ENCODE measurements at places on chromosomes 16 and 17.

DNA sequence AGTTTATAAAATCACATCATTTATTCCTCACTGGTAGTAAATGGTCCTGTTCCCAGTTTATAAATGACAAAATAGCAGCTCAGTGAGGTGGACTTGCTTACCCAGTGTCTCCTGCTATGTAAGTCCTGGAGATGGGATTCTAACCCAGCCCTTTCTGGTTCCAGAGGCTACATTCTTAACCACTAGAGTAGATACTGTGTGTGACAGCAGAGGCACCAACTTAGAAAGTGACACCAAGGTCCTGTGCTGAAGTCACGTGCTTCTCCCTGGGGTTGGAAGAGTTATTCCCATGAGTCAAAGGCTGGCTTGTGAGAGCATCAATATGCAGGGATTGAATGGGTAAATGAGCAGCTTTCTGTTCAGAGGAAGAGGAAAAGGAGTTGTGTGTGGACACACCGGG is 167.3 kb upstream of the IRX3 start:
- H3K4me1 ChIP-seq, result no peaks in the 10 kb centered on the region
- H3K4me3 ChIP-seq, result no peak overlapping the region
- H3K27ac ChIP-seq, result no peak overlapping the region
- H3K36me3 ChIP-seq, result no peaks in the 10 kb centered on the region
- no peaks in the 10 kb centered on the region for H3K27me3 ChIP-seq

DNA sequence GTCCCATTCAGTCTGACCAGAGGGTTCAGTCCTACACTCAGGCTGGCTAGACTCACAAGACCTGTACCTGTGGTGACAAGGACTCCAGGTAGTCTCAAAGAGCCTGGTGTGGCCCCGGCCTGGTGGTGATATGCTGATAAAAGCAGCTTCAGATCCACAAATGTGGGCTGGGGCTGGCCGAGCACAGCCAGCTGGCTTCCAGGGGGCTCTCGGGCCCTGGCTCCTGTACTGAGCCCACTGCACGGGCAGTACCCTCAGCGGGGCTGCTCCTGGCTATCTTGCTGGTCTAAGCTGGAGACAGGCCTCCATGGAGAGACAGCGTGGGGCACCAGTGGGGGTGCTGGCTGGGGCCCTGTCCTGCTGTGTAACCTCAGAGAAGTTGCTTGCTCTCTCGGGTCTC is 4.3 kb downstream of the SMIM5 start:
- DNase-seq, result no peak
- no peak overlapping the region for H3K4me3 ChIP-seq
- peak overlapping the region; percentile 96 for H3K27ac ChIP-seq
- H3K27me3 ChIP-seq, result no peaks in the 10 kb centered on the region
- no peaks in the 10 kb centered on the region for H3K36me3 ChIP-seq

- H3K36me3 ChIP-seq, result no peaks in the 10 kb centered on the region
- no peak for DNase-seq
- no peaks in the 10 kb centered on the region for H3K4me1 ChIP-seq
- no peaks in the 10 kb centered on the region for H3K27me3 ChIP-seq
- no peak overlapping the region for H3K27ac ChIP-seq
Measured at GRCh38 chr16:79826732-79827475, 226.4 kb upstream of the MAF start.

DNA sequence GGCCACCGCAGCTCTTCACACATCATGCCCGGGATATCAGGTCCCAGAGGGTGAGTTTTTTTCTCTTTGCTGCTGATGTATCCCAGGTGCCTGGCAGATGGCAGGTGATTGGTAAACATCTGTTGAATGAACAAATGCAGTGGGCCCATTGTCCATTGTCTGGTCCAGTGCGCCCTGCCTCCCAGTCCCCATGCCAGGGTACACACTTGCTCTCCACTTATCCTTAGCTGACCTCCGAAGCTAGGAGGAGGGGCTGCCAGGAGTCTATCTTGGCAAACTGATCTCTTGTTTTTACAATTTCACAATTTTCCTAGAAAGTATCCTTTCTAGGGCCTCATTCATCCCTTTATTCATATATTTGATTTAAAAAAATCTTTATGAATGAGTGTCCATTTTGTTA is 196.0 kb downstream of the RAB11FIP4 start:
- H3K4me3 ChIP-seq, result no peak overlapping the region
- no peak for DNase-seq
- no peaks in the 10 kb centered on the region for H3K27me3 ChIP-seq
- H3K27ac ChIP-seq, result no peak overlapping the region
- no peaks in the 10 kb centered on the region for H3K36me3 ChIP-seq

DNA sequence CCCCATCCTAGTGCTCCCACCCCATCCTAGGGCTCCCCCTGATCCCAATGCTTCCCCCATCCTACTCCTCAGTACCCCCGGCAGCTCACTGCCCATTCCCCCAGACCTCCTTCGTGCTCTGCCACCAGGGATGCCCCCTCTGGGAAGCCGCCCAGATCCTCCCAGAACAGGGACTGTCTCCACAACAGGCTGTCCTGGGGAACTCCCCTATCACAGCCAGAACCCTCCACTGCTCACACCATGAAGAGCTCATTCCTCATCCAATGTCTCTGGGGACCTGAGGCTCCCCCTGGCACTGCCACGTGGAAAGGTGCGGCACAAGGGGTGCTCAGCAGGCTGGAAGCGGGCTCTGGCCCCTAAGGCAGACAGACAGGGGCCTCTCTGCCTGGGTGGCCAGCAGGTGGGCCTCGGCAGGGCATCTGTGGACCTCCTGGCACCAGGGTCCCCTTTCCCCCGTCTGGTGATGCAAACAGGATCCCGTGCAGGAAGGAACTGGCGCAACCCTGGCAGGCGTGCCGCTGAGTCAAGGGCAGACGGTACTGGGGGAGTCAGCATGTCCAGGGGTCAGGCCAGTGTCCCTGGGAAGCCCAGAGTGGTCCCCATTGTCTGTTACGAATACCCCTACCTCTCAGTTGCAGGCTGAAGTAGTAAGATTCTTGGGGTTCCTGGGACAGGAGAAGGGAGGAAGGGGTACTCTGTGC is 14.8 kb upstream of the PVALEF start:
- H3K27ac ChIP-seq, result no peak overlapping the region
- no peak for DNase-seq
- no peaks in the 10 kb centered on the region for H3K36me3 ChIP-seq
- peaks cover 10% of the 10 kb centered on the region for H3K4me1 ChIP-seq

- no peak overlapping the region for H3K27ac ChIP-seq
- no peaks in the 10 kb centered on the region for H3K36me3 ChIP-seq
- H3K4me1 ChIP-seq, result no peaks in the 10 kb centered on the region
- no peak overlapping the region for H3K4me3 ChIP-seq
Measured at GRCh38 chr17:76905836-76906235, 37.6 kb downstream of the MGAT5B start.

DNA sequence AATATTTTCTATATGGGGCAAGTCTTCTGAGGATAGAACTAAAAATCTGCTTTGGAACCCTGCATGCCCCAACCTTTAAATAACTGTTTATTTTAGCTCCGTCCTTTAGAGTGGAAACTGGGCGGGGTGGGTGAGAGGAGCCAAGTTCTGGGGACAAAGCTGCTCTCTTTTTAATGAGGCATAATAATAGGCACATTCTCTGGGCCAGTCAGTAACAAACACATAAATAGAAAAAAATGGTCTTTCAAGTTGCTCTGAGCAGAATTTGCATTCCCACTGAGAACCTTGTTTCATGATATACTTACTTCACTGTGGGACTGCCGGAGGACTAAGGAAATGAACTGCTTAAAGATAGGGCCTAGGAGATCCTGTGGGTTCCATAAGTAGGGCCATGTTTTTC is 51.5 kb downstream of the KNOP1 start:
- H3K27ac ChIP-seq, result peak overlapping the region; percentile 36
- DNase-seq, result peak; percentile 46
- no peak overlapping the region for H3K4me3 ChIP-seq

- H3K27me3 ChIP-seq, result no peaks in the 10 kb centered on the region
- peaks cover 44% of the 10 kb centered on the region for H3K4me1 ChIP-seq
- H3K27ac ChIP-seq, result peak overlapping the region; percentile 59
- H3K36me3 ChIP-seq, result peaks cover 8% of the 10 kb centered on the region
Measured at GRCh38 chr16:4607841-4608703, 6.6 kb downstream of the UBALD1 start.

- H3K27ac ChIP-seq, result no peak overlapping the region
- H3K36me3 ChIP-seq, result no peaks in the 10 kb centered on the region
- no peak for DNase-seq
- H3K27me3 ChIP-seq, result no peaks in the 10 kb centered on the region
Measured at GRCh38 chr17:56165072-56165641, 11.9 kb downstream of the ANKFN1 start.

GRCh38 chr16:85557083-85557970 is 55.8 kb upstream of the GSE1 start:
- peak overlapping the region; percentile 70 for H3K4me3 ChIP-seq
- DNase-seq, result peak; percentile 58
- H3K27ac ChIP-seq, result peak overlapping the region; percentile 84
- peaks cover 55% of the 10 kb centered on the region for H3K4me1 ChIP-seq
- H3K27me3 ChIP-seq, result no peaks in the 10 kb centered on the region
- no peaks in the 10 kb centered on the region for H3K36me3 ChIP-seq

GRCh38 chr16:70634861-70635260 is 11.5 kb upstream of the IL34 start:
- no peaks in the 10 kb centered on the region for H3K27me3 ChIP-seq
- no peak overlapping the region for H3K4me3 ChIP-seq
- DNase-seq, result no peak
- H3K4me1 ChIP-seq, result peaks cover 3% of the 10 kb centered on the region
- H3K27ac ChIP-seq, result no peak overlapping the region

DNA sequence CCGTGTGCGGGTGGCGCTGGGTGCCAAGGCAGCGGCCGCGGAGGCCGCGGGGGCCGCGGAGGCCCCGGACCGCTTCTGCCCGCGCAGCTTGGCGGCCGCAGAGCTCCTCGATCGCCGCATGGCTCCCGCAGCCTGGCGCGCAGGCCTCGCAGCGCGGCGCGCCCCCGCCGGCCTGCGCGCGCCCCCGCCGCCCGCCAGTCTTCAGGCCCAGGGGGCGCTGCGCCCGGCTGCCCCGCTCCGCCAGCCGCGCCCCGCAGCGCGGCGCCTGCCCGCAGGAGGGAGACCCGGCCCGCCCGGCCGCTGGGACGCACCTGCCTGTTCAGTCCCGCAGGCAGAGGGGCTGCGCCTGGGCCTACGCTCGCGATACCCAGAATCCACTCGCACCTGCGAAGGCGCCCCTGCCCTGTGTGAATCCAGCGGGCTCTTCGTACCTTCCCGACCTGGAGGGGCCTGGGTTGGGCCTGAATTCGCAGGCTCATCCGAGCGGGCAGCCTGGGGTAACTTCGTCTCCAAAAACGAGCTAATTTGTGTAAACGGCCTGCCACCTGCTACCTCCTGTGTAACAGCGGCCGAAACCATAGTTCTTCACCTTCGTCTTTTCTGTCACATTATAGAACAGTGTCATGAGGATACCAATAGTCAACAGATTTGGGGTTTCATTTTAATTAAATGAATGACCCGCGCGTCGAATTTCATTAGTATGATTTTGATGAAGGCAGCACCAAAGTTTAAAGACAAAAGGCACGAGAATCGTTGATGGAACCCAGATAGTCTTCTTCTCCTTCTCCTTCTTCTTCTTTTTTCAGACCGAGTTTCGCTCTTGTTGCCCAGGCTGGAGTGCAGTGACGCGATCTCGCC is at the start of gene CENPV:
Gene CENPV (minus strand): TSS at position 153 of the 858 bp plus-strand sequence. CDS start 33 bp downstream, at position 120.
- peak within 1 kb of the TSS; percentile 25 for H3K4me3 ChIP-seq
- H3K36me3 ChIP-seq, result no peaks in the 10 kb centered on the region
- H3K4me1 ChIP-seq, result peaks cover 7% of the 10 kb centered on the region

- H3K27ac ChIP-seq, result no peak overlapping the region
- no peaks in the 10 kb centered on the region for H3K27me3 ChIP-seq
- no peaks in the 10 kb centered on the region for H3K36me3 ChIP-seq
Measured at GRCh38 chr17:57622683-57623433, 122.2 kb downstream of the CCDC182 start.

- H3K4me1 ChIP-seq, result peaks cover 32% of the 10 kb centered on the region
- H3K27ac ChIP-seq, result no peak overlapping the region
- H3K27me3 ChIP-seq, result no peaks in the 10 kb centered on the region
- H3K4me3 ChIP-seq, result no peak overlapping the region
Measured at GRCh38 chr16:25260416-25260815, 2.8 kb upstream of the ZKSCAN2 start.

GRCh38 chr16:19735074-19735867 is 17.2 kb downstream of the IQCK start:
- no peaks in the 10 kb centered on the region for H3K27me3 ChIP-seq
- H3K4me1 ChIP-seq, result peaks cover 28% of the 10 kb centered on the region
- peak; percentile 80 for DNase-seq
- H3K27ac ChIP-seq, result peak overlapping the region; percentile 31
- no peaks in the 10 kb centered on the region for H3K36me3 ChIP-seq

DNA sequence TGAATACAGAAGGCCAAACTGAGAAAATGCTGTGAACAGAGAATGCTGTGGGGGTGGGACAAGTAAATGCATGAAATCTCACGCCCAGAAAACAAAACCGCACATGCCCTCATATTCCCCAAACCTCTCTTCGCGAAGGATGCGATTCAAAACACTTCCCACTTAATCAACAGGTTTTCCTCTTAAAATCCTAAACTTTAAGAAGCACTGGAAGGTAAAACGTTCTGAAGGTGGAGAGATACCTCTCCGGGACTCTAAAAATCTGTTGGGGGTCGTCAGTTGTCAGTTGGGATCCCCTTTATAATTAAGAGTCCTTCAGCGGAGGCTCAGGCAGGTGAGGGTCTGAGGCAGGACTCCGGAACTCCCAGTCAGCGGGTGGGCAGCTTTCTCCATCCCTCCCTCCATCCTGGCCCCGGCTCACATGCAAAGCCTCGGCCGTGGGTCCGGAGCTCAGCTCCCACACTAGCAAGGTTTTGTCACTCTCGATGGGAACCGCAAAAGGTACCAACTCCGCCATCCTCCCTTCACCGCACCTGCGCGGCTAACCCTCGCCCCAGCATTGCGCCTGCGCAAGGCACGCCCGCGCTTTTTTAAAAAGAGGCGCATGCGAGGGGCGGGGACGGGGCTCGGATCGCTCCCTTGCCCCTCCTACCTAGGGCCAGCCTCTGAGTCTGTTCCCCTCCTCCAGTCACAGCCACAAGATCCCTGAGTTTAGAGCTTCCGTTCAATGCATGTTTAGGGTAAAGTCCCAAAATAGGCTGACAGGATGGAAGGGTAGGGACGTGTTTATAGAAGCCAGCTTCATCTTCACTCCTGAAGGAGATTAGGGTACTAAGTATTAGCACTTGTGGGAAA is at the start of gene RDM1:
Gene RDM1 (minus strand): TSS at position 563 of the 855 bp plus-strand sequence. CDS start 46 bp downstream, at position 517.
- peak within 1 kb of the TSS; percentile 23 for H3K4me3 ChIP-seq
- no peaks in the 10 kb centered on the region for H3K27me3 ChIP-seq
- no peak within 1 kb of the TSS for H3K27ac ChIP-seq
- peak; percentile 64 for DNase-seq
- H3K4me1 ChIP-seq, result peaks cover 13% of the 10 kb centered on the region

GRCh38 chr17:38789185-38789584 is 10.2 kb downstream of the PIP4K2B start:
- no peaks in the 10 kb centered on the region for H3K27me3 ChIP-seq
- no peaks in the 10 kb centered on the region for H3K4me1 ChIP-seq
- no peak overlapping the region for H3K4me3 ChIP-seq
- no peak overlapping the region for H3K27ac ChIP-seq

- no peak overlapping the region for H3K27ac ChIP-seq
- no peak for DNase-seq
- H3K4me1 ChIP-seq, result peaks cover 15% of the 10 kb centered on the region
- H3K27me3 ChIP-seq, result no peaks in the 10 kb centered on the region
Measured at GRCh38 chr16:22073350-22073749, 19.0 kb upstream of the VWA3A start.
